NCI-H526 treated with DMSO at 0.1 percent for 48 hours (cell line): ENCODE measurements at places on chromosomes 16 and 17.

DNA sequence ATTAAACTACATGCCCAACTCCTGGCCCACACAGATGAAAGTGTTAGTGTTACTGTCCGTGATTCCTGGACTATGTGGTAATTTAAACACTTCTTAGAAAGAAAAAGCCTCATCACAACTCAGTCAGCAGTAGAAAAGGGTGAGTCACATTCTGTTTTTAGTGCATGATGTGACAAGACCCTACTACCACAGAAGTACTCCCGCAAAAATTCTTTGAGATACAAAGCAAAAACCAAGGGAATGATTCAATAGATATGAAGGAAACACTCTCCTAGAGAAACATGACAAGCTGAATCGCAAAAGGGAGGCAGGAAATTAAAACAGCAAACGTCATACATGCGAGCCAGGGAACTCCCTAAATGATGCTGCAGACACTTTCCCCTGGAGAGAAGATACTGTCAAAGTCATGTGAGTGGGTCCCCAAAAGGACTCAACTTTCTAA lies 14.4 kb downstream of the SNN start:
- no peak for DNase-seq

- no peak for DNase-seq
These were observed 7.7 kb downstream of the MED9 start for GRCh38 chr17:17484451-17484899.

DNA sequence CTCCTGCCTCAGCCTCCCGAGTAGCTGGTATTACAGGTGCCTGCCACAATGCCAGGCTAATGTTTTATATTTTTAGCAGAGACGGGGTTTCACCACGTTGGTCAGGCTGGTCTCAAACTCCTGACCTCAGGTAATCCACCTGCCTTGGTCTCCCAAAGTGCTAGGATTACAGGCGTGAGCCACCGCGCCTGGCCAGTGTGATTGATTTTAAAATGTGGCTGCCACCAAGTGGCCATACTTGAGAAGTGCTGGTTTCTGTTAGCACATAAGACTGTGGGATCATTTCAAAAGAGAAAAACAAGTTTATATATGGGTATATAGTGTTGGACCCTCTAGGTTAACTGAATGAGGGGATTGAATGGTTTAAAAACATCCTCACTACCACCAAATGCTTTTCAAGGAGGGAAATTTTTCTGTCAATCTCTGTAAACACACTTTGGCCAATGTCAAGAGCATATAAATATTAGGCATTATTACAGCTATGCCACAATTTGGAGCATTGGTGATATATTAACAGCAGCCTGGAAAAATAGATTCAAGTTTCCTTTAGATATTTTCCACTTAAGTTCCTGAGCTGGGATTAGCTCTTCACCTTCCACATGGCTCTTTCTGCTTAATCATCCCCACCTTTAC lies 13.5 kb upstream of the DHRS13 start:
- no peak for DNase-seq

- no peak for DNase-seq
These were observed 2.0 kb upstream of the ABCC12 start for GRCh38 chr16:48157794-48158193.

GRCh38 chr16:57787519-57787905 lies 14.8 kb downstream of the KIFC3 start:
- DNase-seq: no peak

- DNase-seq: no peak
These were observed 2.8 kb downstream of the MARVELD3 start for GRCh38 chr16:71628810-71629209.
